Activated gamma-delta T cell (primary cell): ENCODE measurements at places on chromosomes 7 and 10.
A peak's percentile ranks its signal among the peaks of the same experiment; 100 is the strongest.

- DNase-seq = no peak
Observed at GRCh38 chr7:8871716-8872115, 438.3 kb downstream of the NXPH1 start.

DNA sequence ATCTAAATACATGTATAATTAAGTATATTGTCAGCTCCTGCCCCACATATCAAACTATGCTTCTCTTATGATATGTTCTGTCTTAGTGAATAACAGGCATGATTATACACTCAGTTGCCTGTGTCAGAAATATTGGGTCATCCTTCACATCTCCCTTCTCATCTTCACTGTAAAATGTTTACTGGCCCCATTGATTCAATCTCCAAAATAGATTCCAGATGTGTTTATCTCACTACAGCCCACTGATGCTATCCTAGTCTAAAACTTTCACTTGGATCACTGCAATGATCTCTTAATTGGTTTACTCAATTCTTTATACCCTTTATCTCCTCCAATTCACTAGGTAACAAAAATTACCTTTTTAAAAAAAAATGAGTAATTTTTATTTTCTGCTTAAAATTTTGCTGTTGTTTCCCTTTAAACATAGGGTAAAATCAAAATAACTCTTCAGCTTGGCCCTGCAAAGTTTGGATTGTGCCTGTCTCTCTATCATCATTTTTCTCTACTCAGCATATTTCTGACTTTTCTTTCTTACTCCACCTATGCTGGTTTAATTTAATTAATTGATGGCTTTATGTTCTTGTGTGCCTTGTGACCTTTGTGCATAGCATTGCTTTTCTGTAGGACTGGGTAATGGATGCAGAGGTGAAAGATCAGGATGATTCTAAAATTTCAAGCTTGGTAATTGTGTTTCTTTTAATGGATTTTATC lies 233.9 kb upstream of the FOXP2 start:
- DNase-seq = no peak

DNA sequence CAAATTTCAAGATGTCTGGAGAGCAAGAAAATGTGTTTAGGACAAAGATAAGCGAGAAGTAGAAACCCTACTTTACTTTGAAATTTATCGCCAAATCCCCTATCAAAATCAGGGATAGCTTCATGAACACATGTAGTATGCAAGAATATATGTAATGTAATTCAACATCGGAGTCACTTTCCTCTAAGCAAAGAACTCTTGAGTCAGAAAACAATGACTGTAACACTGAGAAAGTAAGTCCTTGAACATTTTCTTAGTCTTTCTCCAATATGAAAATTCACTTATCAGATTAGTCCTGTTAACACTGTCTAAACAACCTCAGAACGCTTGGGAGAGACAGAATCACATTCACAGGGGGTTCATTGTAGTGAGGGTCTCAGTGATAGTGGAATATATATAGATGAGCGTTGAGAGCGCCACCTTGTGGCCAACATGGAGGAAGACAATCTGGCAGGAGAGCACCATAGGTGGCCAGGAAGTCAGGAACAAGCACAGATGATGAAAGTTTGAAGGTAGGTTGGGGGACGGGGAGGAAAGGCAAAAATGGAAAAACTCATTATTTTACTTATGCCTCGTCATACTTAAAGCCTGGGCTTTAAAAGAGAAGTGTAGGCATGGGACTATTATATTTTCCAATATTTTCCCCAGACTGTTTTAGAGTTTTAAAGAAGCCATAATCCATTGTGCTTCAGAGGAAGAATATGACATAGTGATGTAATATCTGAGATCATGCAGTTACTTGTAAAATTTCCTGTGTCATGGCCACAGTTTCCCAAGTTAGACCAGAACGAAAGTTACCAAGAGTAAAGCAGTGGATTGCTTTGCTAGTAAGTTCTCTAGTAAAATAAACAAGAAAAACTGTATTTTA lies 115.5 kb upstream of the GNAI1 start:
- DNase-seq = no peak

DNA sequence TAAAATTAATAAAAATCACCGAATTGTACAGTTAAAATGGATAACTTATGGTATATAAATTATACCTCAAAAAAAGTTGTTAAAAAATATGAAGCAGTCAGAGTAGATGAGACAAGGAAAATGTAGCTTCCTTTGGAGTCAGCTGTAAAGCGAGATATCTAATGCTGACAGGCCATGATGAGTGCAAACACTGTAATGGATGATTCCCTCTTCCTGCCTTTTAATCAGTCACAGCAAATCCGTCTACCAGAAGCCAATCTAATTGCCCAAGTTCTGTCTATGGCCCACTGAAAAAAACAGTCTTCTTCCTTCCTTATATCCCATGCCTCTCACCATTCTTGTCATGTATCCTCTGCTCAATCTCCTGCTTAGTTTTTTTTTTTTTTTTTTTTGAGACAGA lies 59.9 kb upstream of the DNAJB12 start:
- no peak for DNase-seq

DNA sequence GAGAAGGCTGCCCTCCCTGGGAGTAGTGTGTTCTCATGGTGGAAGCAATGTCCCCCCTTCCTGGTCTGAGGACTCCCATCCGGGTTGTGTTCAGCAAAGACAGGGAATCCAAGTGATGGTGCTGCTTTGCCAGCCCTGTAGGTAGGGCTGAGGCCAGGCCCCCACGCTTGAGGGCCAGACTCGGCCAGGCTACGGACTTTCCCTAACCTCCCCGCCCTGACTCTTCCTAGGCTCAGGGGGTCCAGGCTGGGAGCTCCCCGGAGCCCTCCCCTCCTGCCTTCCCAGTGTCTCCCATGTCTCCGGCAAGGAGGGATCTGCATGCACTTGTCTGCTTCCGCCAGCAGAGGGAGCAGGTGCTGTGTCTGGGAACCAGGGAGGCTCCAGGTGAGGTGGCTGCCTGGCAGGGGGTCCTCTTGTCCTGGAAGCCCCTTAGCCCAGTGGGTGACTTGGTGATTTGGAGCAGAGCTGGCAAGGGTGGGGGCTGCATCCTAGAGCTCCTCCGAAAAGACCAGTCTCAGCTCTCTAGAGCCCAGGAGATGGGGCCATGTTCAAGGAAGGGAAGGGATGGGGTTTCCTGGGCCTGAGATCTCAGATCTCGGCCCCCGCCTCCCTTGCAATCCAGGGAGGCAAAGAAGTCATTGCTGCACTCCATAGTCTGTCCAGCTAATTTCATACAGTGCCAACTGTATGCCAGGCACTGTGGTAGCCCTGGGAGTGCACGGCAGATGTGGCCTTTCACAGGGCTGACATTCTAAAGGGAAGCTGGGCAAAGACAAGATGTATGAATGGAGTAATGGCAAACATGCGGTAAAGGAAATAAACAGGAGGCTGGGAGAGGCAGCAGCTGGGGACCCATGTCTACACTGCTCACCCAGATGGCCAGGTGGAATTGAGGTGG lies 20.3 kb upstream of the SFRP5 start:
- DNase-seq = peak; percentile 15

DNA sequence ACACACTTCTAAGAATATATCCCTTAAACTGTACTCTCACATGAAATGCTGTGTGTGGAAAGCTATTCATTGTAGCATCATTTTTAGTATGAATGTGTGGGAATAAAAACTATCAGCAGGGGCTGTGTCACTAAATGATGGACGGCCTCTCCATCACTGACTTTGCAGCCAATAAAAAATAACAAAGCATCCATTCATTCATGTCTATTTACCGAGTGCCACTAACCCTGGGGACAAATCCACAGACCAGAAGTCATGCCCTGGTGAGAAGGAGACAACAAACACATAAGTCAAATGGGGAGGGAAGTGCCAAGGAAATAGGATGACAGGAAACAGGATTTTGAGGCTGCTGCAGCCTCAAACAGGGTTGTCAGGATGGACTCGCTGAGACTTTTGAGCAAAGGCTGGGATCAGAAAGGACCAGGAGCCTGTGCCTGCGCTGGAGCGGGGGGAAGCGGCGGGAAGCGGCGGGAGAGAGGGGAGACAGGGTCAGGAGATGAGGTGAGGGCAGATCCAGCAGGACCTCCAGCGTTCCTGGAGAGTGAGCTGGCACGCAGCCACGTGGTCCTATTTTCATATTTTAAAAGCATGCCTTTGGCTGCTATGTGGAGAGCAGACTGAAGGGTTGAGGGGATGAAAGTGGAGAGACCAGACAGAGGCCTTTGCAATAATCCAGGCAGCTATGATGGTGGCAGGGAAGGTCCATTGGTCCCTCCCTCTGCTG lies 2.2 kb upstream of the NOM1 start:
- no peak for DNase-seq

DNA sequence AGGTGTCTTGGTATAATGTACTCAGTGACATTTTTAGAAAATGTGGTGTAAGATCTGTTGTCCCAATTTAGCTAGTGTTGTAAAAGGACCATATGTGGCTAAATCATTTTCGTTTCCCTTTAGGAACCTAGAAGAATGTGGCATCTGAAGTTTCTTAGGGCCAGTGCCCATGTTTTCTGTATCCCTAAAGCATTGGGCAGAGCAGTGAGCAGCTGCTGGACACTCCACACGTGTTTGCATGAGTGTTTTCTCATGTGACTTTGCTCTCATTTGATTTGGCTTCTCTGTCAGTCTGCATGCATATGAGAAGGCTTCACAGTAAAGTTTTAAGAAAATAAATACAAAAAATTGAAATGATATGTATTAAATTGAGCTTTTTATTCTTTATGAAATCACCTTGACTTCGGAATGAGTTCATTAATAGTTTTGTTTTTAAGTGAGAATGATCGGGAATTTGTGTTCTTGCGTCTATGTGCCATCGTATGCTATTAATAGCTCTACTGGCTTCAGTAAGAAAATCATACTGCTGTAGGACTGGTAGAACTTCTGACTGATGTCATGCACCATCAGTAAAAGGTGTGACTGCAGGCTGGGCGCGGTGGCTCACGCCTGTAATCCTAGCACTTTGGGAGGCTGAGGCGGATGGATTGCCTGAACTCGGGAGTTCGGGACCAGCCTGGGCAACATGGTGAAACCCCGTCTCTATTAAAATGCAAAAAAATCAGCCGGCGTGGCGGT lies 61.3 kb downstream of the RBM33 start:
- no peak for DNase-seq

- no peak for DNase-seq
Observed at GRCh38 chr10:119613741-119614140, 17.0 kb upstream of the TIAL1 start.
